Activated T-cell treated with anti-CD3 and anti-CD28 coated beads for 24 hours (primary cell): ENCODE measurements at places on chromosomes 2 and 18.

DNA sequence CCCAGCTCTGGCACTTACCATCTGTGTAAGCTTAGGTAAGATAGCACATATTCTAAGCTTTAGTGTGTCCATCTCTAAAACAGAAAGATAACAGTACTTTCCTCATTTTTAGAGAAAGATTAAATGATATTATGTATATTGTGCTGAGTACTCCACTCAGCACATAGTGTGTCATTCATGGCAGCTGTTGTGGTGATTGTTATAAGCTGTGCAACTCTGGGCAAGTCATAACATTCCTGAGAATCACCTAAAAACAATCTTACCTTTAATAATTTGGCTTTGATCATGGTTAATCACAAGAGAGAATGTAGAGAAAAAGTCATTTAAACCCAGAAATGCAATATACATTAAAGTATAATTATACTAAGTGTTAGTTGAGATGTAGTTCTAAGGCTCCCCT, 391.5 kb downstream of the GALNT13 start:
- DNase-seq = no peak

- no peak for DNase-seq
Observed at GRCh38 chr2:74227646-74228045, 29.2 kb downstream of the MTHFD2 start.

GRCh38 chr2:191618046-191618780, 59.7 kb upstream of the NABP1 start:
- no peak for DNase-seq

DNA sequence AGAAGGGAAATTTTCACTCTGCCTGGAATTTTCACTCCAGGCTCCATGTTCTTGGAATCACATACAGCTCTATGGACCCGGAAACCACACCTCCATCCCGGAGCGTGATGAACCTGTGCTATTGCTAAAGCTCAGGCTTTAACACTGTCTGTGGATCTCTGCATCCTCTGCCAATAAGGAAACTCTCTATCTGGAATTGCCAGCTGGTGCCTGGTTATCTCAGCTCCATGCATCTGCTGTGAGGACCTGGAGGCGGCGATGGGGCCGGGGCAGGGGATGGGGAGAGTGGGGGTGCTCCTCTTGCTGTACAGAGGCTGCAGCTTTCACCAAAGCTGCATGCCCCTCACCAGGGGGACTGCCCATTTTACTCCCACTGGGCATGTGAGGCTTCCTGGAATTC, 754.0 kb upstream of the SOX11 start:
- DNase-seq = no peak

DNA sequence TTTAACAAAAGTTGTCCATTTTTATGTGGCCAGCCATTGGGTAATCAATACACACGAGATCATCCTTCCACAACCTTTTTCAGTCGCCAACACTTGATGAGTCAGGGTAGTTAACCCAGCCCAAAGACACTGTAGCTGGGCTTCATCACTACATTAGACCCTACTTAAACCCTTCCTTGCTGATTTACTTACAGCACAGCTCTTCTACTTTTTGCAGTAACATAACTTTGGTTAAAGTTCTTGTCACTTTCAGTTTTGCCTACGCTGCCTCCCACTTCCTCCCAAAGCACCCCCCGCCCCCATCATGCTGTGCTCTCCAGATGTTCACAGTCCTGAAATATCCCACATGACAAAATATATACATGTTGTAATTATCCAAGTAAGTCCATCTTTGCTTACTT, 103.6 kb downstream of the CDK15 start:
- DNase-seq = no peak

DNA sequence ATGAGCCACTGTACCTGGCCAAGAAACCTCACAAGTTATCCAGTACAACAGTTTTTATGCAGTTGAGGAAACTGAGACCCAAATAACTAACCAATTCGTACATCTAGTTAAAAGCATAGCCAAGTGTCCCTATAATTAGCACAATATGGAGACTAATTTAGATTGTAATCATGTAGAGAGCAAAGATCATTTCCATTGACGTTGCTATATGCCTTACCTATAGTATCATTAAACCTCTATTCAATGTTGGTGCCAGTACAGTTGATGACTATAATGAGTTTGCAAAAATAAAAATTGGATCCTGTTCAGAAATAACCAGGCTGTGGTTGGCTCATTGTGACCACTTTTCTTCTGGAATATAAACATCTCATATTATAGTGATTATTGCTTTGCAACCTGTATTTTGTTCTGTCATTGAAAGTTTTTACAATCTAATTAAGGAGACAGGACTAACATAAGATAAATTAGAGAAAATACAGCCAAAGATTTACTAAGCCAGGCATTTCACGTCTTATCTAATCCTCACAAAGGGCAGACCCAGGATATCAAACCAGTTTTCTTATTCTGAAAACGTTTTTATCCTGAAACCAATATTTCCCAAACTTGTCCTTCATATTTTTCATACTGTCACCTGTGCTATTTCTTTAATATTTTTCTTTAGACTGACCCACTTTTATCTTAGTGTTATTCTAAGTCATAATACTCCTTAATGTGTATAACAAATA, 130.0 kb upstream of the STON1 start:
- DNase-seq = no peak

DNA sequence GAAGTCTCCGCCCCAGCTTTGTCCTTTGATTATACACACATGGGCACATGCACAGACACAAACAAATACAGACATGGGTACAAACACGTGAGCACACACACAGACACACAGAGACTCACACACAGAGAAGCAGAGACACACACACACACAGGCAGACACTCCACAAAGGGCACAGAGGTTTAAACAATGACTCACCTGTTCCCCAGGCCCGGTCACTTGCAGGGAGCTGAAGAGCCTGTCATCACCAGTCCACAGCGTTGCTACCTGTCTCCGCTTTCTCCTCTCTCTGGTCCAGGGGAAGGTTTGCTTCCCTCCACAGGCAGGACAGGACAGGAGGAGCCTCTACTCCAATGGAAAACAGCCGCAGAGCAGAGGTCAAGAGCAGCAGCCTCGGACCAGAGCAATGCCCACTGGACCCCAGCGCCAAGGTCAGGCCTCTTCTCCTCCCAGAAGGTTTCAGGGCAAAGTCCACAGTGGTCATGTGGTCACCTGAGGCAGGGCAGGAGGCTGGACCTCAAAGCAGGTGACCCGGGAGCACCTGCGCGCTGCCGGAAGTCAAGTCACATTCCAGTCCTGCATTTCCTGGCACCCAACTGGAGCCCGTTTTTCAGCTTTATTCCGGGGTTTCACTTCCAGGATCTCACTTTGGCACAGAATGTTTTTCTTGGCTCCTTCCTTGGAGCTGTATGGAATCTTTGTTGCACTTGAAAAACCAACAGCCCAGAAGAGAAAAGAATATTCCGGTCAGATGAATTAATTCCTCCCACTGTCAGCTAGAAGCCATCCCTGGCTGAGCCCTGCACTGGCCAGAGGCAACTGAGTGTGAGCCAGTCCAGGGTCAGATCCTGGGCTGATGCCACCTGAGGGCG, at the start of gene RAB17:
Gene RAB17 (minus strand): TSS at position 463 of the 869 bp plus-strand sequence. CDS start 4,580 bp downstream, outside the sequence.
- DNase-seq = no peak

DNA sequence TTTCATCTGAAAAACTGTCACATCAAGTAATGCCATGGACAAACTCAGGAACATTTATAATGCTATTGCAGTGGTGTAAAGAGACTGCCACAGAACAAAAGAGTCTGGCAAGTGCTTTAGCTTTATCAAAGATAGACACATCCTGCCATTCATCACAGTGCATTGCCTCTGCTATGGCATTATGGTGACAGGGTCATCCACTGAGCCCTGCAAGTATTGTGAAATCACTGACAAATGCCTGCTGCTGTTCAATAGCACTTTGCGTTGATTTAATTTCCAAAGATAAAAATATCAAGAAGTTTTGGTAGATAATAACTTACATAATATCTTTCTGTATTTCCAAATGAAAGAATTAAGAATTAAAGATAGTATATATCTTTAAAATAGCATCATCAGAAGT, 38.7 kb downstream of the NYAP2 start:
- DNase-seq = no peak

GRCh38 chr2:68196120-68196716, 38.5 kb downstream of the PNO1 start:
- DNase-seq = no peak

GRCh38 chr2:56587456-56587855, 403.7 kb downstream of the CCDC85A start:
- no peak for DNase-seq
